ENCODE measurements at places on chromosomes 6 and 20. TPM values are rescaled to one million over a fixed set of nuclear protein-coding genes. Genes with fewer than 3 reads are reported as not detected.

The LY6G5C gene
- polyA plus RNA-seq, result 1.00 TPM

The MEP1A gene
- polyA plus RNA-seq, result 0.12 TPM

The HLA-DRA gene
- 0.03 TPM for polyA plus RNA-seq

The SAMD5 gene
- polyA plus RNA-seq, result 0.87 TPM

The DDX43 gene
- polyA plus RNA-seq, result not detected

The GLO1 gene
- polyA plus RNA-seq, result 116 TPM

The RIPOR2 gene
- polyA plus RNA-seq, result 0.16 TPM
